ENCODE measurements at places on chromosomes 6 and 20.

DNA sequence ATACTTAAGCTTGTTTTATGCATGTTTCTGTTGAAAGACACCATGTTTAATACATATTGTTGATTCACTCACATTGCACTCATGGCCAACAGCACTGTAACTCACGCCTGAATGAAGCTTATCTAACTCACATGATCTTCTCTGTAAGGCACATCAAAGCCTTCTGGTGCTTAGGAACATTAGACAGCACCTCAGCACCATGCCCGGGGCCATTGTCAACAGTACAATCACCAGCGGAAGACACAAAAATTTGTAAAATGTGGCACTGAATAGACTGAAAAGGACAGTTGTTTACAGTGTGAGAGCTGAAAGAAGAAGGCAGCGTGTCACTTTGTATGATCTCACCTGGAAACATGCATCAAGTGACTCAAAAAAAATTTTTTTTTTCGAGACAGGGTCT is 8.9 kb upstream of the TCF15 start:
- DNase-seq: no peak

DNA sequence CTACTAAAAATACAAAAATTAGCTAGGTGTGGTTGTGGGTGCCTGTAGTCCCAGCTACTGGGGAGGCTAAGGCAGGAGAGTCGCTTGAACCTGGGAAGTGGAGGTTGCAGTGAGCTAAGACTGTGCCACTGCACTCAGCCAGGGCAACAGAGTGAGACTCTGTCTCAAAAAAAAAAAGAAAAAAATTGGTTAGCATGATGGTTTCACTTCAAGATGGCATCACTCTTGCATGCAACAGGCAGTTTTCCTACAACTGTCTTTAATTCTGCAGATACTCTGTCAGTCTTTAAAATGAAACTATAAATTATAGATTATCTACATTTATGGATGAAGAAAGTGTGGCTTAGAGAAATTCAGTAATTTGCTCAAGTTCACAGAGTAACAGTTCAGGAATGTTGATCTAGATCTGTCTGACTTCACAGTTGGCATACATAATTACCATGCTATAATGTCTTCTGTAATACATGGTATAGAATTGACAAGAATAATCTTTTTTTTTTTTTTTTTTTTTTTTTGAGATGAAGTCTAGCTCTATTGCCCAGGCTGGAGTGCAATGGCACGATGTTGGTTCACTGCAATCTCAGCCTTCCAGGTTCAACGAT is 27.0 kb downstream of the ITCH start:
- no peak for DNase-seq

DNA sequence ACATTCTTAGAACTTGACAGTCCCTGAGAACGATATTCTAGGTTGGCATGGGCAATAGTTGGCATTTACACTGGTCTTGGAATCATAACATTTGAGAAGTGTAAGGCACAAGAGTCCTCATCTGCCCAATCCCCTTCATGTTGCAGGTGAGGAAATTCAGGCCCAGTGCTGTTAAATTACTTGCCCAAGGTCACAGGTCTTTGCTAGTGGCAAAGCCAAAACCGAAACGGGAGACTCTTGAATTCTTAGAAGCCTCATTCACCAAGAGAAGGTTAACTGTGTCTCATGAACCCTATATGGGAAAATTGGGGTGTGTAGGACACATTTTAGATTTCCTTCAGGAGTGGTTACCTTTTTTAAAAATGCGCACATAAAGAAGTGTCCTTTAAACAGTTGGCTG is 7.2 kb downstream of the E2F3 start:
- DNase-seq: no peak

DNA sequence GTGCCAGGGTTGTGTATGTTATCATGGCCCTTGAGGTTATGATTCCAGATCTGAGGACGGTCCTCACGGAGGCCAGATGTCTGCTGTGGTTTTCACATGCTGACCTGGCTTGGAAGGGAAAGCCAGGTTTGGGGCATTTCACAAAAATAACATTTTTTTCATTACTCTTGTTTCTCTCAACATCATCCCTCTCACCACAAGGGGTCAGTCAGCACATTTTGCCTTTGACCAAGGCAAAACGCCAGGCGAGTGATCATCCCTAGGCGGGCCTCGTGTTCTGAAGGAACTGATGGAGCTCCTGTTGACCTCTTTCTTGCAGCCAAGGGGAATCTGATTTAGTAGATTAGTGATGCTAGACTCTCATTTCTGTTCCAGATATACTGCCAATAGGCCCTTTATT is 133.5 kb downstream of the TBC1D7 start:
- DNase-seq: peak; percentile 25

DNA sequence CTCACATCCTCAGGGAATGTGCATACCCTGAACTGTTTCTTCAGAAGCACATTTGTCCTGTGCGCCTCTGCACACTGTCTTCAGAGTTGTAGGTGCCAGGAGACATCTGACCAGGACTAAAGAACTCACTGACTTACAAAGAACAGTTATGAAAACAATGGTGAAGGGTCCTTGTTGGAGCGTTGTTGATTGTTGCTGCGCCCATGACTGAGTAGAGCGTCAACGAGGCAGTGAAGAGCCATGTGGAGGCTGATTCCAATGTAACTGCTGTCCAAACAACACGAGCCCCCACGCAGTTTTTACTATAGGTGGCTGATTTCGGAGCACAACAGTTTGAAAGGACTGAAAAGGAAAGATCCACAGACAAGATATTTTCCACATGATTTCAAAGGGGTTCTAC is 380.3 kb downstream of the CDH26 start:
- no peak for DNase-seq

- DNase-seq: no peak
These were observed 151.7 kb downstream of the DST start for GRCh38 chr6:56490993-56491392.

- DNase-seq: no peak
These were observed 81.8 kb downstream of the SGK1 start for GRCh38 chr6:134235937-134236751.

GRCh38 chr6:156866220-156867015 is 89.2 kb downstream of the ARID1B start:
- DNase-seq: peak; percentile 35

All from activated CD4-positive, alpha-beta T cell treated with anti-CD3 and anti-CD28 coated beads for 48 hours (primary cell).